Caki2 (cell line): ENCODE measurements at places on chromosomes 5 and 9.

- DNase-seq = no peak
Observed at GRCh38 chr9:123528501-123528900, 172.5 kb downstream of the CRB2 start.

- DNase-seq = peak; percentile 90
Observed at GRCh38 chr5:170597109-170597751, 93.4 kb downstream of the KCNIP1 start.

DNA sequence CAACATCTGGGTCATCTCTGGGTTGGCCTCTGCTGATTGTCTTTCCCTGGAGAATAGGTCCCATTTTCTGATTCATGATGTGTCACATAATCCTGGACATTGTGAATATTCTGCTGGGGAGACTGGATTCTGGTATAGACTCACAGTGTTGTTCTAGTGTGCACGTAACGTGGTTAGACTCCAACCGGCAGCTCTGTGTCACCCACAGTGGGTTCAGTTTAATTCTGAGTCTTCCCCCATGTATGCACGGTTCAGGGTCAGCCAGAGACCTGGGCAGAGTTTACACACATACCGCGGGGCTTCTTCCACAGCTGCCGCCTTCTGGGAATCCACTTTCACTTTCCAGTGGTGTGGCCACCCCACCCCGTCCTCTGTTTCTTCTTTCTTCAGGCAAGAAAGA, 38.0 kb upstream of the LRRC14B start:
- no peak for DNase-seq

DNA sequence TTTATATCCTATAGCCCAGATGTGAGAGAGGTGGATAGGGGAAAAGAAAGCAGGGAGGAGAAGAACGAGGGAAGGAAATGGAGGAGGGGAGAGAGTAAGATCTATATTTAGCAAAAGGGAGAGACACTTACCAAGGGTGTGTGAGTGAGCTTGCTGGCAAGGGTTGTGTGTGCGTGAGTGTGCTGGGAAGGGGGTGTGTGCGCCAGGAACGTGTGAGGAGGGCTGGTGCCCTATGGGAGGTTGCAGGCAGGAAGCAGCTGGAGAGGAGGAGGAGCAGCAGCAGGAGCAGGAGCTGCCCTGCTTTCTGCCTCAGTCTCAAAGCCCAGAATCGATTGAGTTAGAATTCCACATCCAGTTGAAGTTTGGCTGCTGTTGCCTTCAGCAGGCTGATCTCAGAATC, 148.3 kb upstream of the RUSC2 start:
- DNase-seq = no peak

- no peak for DNase-seq
Observed at GRCh38 chr9:132200706-132201105, 38.8 kb downstream of the NTNG2 start.

DNA sequence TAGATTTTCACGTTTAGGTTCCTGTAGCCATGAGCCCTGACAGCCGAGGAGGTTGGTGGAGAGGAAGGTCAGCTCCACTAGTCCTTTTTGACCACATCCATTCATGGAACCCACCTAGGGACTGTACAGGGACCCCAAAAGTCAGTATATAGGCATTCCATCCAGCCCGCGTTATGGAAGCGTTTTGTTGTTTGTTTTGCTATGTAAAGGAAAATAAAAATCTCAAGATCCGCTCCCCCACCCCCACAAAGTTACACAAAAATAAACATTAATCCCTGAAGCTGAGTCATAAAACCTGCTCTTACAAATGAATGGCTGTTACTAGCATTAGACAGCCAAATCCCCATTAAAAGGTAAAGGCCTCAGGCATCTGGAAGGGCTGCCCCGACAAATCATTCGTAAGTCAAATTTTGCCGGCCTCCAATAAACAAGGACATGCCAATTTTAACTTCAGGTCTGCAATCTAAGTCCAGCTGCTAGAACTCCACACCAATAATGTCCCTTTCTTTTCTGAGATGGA, 292.9 kb downstream of the MED10 start:
- no peak for DNase-seq

DNA sequence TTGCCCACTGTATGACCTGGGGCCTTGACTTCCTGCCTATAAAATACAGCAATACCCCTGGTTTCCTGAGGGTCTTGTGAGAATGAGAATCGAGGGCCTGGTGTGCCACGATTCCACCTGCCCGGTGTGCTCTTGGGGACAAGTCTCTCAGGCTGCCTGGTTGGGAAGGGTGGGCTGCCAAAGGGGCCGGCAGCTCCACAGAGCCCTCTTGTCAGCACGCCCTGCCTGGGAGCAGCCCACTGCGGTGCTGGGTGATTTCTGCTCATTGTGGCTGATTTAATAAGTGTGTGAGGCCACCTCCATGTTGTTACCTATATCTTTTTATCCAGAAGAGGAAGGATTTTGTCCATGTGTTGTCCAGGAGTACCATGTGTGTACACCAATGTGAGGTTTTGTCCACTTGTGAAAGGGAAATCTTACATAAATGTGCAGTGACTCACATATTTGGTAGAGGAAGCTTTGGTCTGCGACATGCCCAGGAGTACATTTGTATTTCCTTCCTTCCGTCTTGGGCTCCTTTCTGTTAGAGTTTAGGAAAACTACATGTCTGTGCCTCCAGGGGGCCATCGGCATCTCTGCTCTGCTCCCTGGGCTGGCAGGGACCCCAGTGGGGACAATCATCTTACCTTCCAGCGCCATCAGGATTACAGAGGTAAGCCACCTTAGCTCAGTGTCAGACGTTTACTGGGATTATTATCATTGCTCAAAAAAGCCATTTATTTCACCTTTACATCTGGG, 108.6 kb downstream of the PHF2 start:
- no peak for DNase-seq

DNA sequence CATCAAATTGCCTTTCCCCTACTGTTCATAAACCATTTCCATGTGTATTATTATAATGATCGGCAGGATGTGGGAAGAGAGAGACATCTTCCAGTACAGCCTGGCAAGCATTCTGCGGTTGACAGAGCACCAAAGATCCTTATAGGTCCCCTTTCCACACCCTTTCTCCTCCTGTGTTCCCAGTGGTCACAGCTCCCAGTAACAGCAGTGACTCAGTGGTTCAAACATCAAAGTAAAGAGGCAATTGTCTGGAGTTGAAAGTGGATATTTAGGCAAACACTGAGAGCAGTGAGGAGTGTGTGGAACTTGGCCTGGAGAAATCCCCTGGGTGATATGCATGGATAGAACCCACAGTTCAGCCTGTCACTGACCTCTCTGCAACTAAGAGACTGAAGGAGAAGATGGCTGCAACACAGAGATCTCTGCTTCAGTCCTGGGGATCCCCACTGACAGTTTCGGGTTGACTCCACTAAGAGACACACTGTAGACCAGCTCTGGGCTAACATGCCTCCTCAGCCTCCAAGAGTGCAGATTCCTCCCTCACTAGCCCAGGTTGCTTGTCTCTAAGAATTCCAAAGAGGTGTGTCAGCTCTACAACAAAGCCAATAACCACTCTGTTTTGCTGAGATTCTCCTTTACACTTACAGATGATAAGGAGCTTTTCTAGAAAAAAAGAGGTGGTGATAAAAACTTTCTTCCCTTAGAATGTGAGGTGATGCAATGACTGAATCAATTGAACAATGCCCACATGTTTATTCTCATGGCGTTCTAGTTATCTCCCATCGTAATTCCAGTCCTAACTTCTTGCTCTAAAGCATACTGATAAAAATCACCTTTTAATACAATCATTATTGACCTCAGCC, 94.4 kb upstream of the IL6ST start:
- DNase-seq = peak; percentile 69

GRCh38 chr5:110414360-110414759, 312.1 kb downstream of the TMEM232 start:
- no peak for DNase-seq

GRCh38 chr5:39506211-39506610, 81.4 kb upstream of the DAB2 start:
- DNase-seq = no peak

GRCh38 chr5:160959804-160960203, 107.8 kb upstream of the ATP10B start:
- peak; percentile 85 for DNase-seq

DNA sequence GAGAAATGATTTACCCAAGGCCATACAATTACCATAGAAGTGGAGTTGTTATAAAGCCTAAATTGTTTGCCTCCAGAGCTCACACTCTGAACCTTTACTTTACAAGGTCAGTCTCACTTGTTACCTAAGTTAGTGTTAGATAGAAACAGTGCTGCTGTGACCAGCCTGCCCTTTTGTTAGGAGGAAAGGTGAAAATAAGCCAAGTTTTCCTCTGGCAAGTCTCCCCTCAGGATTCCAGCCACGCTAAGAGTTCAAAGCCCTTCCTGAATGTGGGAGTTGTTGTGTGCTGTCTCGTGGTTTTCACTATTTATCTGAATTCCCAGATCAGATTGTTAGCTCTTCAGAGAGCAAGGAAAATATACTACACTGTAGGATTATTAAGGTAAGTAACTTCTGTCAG, 260.0 kb downstream of the SGCD start:
- no peak for DNase-seq

- no peak for DNase-seq
Observed at GRCh38 chr5:159478950-159479349, 148.7 kb upstream of the IL12B start.

- no peak for DNase-seq
Observed at GRCh38 chr5:59842999-59843398, 50.5 kb downstream of the PDE4D start.

GRCh38 chr9:94853887-94854286, 127.4 kb downstream of the AOPEP start:
- DNase-seq = peak; percentile 81

DNA sequence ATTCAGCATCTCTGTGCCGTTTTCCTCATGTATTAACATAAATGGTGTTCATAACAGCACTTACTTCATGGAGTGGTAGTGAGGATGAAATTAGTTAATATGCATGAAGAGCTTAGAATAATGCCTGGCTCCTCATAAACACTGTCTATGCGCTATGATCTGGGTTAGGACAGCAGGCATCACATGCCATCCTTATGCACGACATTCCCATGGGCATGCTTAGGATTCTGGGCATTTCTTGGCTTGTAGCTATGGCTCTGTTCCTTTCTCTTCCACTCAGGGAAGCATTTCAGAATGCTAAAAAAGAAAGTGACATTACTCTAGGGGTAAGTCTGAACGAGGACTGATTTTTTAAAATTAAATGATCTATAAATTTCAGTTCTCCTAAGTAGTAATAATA, 349.8 kb downstream of the ARHGEF28 start:
- DNase-seq = no peak

- DNase-seq = no peak
Observed at GRCh38 chr5:176912115-176912514, 13.0 kb upstream of the HK3 start.

- DNase-seq = no peak
Observed at GRCh38 chr5:111587728-111588127, 75.4 kb upstream of the STARD4 start.

- no peak for DNase-seq
Observed at GRCh38 chr5:139668064-139668880, 20.1 kb downstream of the CXXC5 start.

- DNase-seq = no peak
Observed at GRCh38 chr9:70656281-70656680, 241.8 kb upstream of the KLF9 start.

- DNase-seq = no peak
Observed at GRCh38 chr5:172088801-172089200, 82.4 kb upstream of the FBXW11 start.
